H9 (cell line): ENCODE measurements at places on chromosomes 6 and 20.

- DNase-seq = no peak
Measured at GRCh38 chr6:80531681-80532619, 425.5 kb downstream of the BCKDHB start.

- DNase-seq = no peak
Measured at GRCh38 chr6:4649728-4650127, 126.5 kb upstream of the CDYL start.

DNA sequence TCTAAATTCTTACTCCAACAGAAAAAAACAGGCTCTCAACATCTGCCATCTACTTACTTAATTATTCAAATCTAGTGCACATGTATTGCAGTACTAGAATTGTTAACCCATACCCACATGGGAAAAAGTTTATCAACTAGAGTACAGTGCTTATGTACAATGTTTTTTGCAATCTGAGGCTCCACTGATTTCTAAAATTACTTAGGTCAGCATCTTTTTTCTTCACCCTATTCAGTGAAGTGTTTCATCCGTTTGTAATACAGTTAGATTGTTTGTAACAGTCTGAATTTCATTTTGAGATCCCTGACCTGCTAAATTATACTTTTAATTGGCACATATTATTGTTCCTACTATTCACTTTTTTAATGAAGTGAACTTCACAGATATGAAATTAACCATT is 402.2 kb downstream of the FOXA2 start:
- no peak for DNase-seq

- peak; percentile 60 for DNase-seq
Measured at GRCh38 chr6:41406728-41407489, 71.5 kb downstream of the NCR2 start.

GRCh38 chr6:124741341-124741740 is 220.9 kb upstream of the RNF217 start:
- no peak for DNase-seq

DNA sequence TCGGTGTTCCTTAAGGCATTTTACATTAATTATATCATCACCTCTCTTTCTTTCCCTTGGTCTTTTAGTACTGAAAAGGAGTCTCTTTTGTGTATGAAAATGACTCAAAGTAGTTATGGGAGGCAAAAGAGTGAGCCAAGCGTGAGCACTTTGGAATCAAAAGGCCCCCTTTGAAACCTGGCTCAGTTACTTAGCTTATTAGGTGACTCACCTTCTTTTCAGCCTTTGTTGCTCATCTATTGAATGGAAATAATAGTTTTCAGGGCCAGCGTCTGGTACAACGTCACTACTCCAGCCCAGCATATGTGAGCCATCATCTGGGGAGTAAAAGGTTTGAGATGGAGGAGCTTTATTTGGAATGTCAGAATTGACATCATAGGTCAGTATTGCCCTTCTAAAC is 147.4 kb upstream of the SCGN start:
- no peak for DNase-seq

DNA sequence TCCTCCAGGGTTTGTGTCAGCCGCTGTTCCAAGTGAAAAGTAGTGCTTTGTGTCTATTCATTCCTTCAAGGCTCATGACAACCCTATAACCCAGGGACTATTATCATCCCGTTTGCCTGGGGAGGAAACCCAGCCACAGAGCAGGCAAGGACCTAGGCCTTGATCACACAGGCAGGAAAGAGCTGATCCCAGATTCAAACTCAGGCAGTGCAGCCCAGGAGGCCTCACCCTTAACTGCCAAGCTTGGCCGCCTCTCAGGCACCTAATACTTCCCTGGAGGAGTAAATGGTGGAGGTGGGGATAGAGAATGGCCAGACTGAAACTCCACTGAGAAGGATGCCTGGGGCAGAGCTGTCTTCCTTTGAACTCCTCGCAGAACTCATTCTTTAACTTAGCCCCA is 215.1 kb upstream of the QKI start:
- DNase-seq = no peak

- DNase-seq = peak; percentile 10
Measured at GRCh38 chr20:59776059-59776603, 157.3 kb downstream of the SYCP2 start.

GRCh38 chr6:111551521-111552231 is 54.0 kb downstream of the TRAF3IP2 start:
- DNase-seq = no peak

- no peak for DNase-seq
Measured at GRCh38 chr20:2259731-2260130, 36.1 kb upstream of the TGM3 start.

DNA sequence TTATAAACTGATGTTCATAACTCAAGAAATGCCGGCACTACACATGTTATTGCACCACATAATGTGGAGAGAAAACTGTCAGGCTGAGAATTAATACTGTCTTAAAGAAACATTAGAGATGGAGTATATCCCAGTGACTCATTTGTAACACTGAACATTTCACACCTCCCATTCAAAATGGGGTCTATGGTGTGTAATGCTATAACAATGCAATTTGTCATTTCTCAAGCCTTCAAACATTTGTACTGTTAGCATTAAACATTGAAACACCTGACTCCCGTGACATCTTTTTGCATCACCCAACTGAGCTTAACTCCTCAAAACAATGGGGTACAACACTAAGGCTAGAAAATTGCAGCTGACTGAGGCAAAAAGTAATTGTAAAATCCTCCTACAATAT is 151.7 kb downstream of the DST start:
- DNase-seq = no peak

DNA sequence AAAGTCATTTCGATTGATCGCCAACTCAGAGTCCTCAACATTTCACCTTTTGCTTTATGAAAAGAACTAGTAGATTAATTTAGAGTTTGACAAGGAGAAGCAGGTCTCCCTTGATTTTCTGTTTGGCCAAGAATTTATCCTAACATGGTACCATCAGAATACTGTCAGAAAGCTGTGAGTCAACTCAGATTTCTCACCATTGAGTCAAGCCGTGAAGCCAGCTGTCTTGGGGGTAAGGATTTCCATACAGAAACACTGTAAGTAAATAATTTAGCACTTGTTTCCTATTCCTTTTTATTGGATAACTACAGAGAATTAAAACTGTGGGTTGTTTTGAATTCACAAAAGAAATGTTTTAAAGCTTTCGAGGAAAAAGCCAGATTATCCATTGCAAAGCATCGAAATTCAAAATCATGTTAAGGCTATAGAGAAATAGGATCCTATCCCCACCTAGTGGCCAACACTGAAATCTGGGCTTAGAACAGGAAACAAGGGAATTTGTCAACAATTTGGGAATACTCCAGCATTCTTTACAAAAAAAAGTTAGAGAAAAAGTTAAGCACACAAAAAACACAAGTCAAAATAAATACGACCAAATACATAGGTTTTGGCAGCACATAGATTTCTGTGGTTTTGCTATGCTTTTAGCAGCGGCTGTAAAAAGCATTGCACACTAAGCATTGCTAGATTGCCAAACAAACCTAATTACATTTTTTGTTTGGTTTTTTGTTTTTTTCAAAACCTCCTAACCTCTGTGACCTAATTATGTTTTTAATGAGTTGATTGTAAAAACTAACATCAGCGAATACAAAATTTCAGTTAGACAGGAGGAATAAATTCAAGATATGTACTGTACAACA is 44.2 kb downstream of the COL11A2 start:
- no peak for DNase-seq

- peak; percentile 70 for DNase-seq
Measured at GRCh38 chr6:27791182-27791943, 120.8 kb downstream of the OR2B2 start.

DNA sequence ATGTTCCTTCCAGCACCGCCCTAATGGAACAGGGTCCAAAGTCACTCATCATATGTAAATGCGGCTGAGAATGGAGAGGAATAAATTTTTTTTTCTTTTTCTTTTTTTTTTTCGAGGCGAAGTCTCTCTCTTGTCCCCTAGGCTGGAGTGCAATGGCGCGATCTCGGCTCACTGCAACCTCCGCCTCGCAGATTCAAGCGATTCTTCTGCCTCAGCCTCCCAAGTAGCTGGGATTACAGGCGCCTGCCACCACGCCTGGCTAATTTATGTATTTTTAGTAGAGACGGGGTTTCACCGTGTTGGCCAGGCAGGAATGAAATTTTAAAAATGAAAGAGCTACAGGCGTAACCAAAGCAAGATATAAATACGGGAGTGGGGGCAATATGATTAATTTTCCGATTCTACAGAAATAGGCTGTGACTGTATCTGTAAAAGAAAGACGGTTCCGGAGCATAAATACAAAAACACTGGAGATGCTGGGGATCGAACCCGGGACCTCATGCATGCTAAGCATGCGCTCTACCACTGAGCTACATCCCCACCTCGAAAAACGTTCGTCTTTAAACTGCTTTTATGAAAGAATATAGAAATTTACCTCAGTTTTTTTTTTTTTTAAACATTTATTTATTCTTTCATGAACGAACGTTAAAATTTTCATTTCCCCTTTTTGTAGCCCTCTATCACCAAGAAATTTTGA is 132.2 kb downstream of the GPX5 start:
- DNase-seq = peak; percentile 62

DNA sequence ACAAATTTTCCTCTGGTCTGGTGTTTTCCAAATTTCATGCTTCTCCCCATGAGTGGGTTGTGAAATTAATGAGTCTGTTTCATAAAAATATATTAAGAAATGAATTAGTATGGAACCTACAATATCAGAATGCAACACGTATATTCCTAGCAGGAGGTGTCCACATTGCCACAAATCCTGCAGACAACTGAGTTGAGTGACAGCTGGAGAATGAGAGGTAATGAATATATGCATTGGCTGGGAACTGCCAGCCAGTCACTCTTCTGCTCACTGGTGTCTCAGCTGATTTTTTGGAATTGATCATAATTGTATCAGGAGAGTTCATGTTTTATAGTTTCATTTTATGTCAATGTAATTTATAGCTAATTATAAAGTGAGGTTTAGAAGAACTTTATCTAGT is 6.3 kb upstream of the ARFGEF3 start:
- no peak for DNase-seq
